ENCODE measurements at places on chromosomes 5 and 9.
A peak's percentile ranks its signal among the peaks of the same experiment; 100 is the strongest.

- DNase-seq: no peak
These were observed 735.2 kb upstream of the DMAC1 start for GRCh38 chr9:8534828-8535227.

- no peak for DNase-seq
These were observed 80.2 kb upstream of the DMRT1 start for GRCh38 chr9:761176-761792.

- peak; percentile 60 for DNase-seq
These were observed 713 bp downstream of the MOB3B start for GRCh38 chr9:27528886-27529315.

- DNase-seq: no peak
These were observed 88.2 kb downstream of the PALM2AKAP2 start for GRCh38 chr9:109868207-109868606.

DNA sequence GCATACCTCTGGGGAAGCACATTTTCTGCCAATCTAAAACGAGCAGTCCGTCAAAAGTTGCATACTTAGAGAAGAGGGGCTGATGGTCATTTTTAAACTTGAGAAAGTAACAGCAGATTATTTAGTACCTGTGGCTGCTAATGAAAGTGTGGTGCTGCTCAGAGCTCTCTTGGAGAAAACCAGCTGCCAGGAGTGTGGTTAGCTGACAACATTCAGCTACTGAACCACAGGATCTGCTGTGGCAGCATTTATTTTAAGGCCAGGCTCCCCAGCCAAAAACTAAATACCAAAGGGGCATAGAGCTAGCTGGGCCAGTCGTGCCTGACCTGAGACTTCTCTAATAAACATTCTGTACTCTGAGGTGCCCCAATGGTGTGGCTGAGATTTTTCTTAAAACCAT is 203.6 kb downstream of the EDIL3 start:
- no peak for DNase-seq

Data from right lobe of liver (tissue), 6 donors.